Stimulated activated CD4-positive, alpha-beta T cell treated with anti-CD3 and anti-CD28 coated beads, Interleukin-1b, Interleukin-23, amount 100 ng/mL, for 1 hour (primary cell): ENCODE measurements at places on chromosomes 7 and 10.

- DNase-seq = no peak
These were observed 8.2 kb downstream of the TWIST1 start for GRCh38 chr7:19109000-19109946.

- no peak for DNase-seq
These were observed 24.9 kb downstream of the LUC7L2 start for GRCh38 chr7:139384611-139385010.

DNA sequence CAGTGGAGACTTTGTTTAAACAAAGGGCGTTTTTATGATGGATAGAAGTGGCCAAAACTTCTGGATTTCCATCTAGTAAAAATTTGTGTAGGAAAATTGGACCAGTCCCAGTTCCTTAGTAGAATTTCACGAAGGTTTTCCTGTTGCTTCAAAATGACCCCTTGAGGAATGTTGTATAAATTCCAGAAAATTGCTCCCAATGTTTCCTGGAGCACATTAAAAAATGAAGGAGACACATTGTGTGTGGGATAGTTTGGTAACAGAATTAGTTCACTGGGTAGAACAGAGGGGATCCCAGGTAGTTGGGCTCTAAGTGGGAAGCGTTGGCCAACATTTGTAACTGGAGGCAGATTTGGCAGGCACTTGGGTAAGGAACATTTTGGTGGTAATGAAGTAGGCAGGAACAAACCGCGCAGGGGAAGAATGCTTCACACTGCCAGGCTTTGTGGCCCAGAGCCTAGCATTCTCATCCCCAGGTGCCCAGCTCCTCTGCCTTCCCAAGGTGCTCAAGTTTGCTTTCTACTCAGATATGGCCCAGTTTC is 758.6 kb downstream of the AUTS2 start:
- no peak for DNase-seq

- DNase-seq = no peak
These were observed 3.9 kb upstream of the SAR1A start for GRCh38 chr10:70174058-70174741.

DNA sequence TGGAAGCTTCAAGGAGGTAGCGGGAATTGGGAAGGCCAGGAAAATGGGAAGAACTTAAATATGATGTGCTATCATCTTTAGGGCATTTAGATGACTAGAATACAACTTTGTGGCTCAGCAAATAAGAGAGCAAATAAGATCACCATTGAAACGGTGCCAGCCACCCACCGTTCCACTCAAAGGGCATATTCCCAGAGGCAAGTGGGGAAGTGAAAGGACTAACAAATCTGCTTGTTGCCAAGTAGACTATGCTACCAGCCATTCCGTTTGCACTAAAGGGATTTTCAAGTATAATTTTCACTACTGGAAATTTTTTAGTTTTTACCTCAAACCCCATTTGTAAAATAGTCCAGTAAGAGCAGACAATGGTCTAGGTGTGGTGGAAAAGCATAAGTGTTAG is 4.0 kb upstream of the PPP1R3C start:
- no peak for DNase-seq
